Osteocyte (in vitro differentiated cells): ENCODE measurements at places on chromosomes 11 and 22.

DNA sequence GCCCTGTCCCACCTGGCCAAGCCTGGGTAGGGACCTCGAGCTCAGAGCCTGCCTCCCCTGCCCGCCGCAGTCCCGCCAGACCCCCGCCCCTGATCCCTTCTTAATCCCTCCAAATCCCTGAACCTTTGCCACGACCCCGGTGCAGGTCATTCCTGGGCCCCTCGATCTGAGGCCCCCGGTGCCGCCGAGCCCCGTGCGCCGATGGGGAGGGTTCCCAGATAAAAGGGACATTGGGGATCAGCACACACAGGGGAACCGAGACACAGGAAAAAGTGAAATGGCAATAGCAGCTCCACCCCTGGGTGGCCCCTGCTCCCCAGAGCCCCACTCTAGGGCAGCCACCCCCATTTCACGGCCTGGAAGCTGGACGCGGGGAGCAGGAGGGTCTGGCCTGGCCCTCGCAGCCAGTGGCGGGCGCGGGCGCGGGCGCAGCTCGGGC lies 1.3 kb upstream of the WNT7B start:
- DNase-seq = no peak

GRCh38 chr11:129937592-129938238 lies 42.3 kb upstream of the NFRKB start:
- no peak for DNase-seq

GRCh38 chr11:115905341-115906000 lies 401.3 kb upstream of the CADM1 start:
- DNase-seq = no peak

DNA sequence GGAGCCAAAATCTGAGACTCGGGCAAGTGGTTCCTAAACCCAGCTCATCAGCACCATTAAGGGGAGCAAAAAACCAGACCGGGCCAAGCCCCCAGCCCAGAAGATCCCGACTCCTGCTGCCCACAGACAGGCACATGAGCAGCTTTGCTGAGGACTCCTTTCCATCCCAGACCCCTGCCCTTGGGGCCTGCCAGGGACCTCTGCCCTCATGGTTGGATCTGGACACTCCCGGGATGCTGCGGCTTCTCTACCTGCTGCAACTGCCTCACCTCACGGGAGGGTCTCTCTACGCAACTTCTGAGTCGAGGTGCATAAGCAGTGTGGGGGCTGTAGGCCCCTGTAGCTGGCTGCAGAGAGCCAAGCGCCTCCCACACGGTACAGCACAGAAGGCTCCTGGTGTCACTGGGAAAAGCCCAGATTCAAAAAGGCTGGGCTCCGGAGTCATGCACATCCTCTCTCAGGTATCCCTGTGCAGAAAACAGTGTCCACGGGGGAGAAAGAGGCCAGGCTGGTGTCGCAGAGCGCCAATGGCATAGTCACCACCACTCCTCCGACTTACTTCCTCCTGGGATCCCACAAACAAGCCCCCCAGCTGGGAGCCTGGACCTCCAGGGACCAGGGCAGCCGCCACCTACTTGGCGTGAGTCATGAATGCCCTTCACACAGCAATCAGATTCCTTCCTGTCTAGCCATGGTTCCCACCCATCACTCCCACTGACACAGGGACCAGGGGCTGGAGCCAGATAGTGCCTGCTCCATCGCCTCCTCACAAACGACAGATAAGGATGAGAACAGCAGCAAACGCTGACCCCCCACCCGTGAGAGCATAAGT lies 122.1 kb downstream of the BCR start:
- DNase-seq = no peak

DNA sequence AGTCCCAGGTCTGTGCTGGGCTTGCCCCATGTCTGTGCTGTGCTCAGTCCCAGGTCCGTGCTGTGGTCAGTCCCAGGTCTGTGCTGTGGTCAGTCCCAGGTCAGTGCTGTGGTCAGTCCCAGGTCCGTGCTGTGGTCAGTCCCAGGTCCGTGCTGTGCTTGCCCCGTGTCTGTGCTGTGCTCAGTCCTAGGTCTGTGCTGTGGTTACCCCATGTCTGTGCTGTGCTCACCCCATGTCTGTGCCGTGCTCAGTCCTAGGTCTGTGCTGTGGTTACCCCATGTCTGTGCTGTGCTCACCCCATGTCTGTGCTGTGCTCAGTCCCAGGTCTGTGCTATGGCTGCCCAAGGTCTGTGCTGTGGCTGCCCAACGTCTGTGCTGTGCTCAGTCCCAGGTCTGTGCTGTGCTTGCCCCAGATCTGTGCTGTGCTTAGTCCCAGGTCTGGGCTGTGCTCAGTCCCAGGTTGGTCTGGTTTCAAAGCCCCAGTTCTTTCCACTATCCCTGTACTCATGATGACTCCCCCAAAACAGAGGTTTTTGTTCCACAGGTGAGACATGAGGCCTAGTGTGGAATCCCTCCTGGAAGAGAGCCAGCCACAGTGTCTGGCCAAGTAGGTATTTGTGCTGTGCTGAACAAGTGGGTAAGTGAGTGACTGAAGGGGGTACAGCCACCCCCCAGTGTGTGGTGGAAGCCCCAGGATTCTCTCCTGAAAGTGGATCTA lies 34.8 kb downstream of the IRAG1 start:
- DNase-seq = no peak

GRCh38 chr22:39546889-39547586 lies 14.5 kb upstream of the RPS19BP1 start:
- no peak for DNase-seq

- no peak for DNase-seq
Observed at GRCh38 chr11:119993722-119994121, 144.2 kb downstream of the TRIM29 start.

DNA sequence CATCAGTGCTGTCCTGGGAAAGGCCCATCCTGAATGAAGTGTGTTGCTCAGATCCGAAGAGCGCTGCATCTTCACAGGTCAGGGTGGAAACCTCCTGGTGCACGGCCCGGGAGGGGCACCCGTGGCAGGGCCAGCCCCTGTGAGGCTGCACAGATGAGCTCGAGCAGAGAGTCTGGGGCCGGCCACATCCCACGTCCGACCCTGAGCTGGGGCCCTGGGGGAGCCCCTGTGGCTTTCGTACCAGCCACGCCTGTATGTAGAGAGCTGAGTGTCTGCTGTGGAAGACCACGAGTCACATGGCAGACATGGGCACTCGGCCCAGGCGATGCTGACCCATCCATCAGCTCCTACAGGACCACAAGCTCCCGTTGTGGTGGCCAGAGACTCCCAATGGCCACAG lies 24.9 kb upstream of the SEPTIN5 start:
- no peak for DNase-seq
